ENCODE measurements at places on chromosomes 13 and 19. TPM values are rescaled to one million over a fixed set of nuclear protein-coding genes. Genes with fewer than 3 reads are reported as not detected.

DNA sequence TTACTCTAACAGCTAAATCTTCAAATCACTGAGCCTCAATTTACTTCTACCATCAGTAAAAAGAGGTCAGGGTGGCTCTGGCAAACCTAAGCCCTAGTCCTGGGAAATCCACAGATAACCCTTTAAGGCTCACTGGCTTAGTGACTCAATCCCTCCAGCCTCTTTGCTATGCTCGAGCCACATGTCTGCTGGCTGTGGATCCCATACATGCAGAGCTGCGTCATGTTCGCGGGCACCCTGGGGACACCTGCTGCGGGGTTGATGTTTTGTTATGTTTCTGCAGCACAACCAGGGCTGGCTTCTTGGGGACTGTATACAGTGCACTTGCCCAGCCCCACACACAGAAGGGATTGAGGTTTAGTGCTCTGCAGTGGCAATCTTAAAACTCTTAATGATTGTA lies 41.6 kb upstream of the C13orf42 start:
- DNase-seq, result no peak

DNA sequence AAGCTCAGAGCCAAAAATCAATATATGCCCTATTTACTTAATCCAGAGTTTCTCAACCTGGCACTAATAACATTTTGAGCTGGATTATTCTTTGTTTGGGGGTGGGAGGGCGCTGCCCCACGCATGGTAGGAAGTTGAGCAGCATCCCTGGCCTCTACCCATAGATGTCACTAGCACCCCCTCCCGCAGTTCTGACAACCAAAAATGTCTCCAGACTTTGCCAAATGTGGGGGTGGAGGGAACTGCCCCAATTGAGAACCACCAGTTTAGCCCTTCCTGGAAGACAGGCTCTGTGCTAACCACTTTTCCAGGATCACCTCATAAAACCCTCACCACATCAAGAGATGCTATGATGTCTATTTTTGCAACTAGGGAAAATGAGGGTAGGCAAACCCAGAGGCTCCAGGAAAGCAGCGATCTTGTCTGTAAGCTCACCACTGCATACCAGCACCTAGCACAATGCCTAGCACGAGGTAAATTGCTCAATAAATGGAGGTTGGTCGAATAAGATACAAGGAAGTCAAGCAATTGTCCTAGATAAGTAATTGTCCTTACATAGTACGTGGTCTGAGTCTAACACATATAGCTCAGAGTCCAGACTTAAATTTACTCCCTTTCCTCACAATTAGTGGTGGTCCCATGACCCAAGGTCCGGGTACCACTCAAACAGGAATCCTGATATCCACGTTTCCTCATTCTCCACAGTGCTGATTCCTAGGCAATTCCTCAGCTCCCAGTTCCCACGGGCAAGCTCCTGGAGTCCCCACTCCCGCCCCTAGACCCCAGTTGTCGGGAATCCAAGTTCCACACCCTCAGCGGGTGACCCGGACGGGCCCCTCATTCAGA lies 892 bp downstream of the TRIR start:
- peak; percentile 98 for DNase-seq

DNA sequence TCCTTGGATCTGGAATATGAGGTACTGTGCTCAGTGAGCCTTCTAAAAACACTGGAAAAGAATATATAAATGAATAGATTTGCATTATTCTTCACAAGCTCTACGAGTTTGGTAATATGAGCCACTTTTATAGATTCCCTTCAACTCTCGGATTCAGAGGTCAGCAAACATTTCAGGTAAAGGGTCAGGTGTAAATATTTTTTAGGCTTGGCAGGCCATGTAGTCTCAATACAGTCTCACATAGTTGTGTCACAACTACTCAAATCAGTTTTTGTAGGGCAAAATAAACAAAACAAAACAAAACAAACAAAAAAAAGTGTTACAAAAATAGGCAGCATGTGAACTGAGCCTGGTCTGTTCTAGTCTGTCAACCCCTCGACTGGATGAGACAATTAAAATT lies 57.4 kb downstream of the PSPC1 start:
- DNase-seq, result no peak

DNA sequence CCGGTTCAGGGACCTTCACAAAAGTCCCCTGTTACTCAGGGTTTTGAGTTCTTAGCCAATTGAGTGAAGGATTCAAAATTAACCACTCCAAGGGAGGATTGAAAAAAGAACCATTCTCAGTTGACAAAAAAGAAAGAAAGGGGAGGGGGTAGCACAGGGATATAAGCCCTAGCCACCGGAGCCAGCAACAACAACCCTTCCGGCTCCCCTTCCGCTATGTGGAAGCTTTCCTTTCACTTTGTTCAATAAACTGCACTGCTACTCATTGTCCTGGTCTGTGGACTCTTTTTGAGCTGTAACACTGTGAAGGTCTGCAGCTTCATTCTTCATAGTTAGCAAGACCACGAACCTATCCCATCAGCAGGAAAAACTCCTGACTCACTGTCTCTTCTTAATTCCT lies 1488.1 kb upstream of the PRR20A start:
- DNase-seq, result no peak

DNA sequence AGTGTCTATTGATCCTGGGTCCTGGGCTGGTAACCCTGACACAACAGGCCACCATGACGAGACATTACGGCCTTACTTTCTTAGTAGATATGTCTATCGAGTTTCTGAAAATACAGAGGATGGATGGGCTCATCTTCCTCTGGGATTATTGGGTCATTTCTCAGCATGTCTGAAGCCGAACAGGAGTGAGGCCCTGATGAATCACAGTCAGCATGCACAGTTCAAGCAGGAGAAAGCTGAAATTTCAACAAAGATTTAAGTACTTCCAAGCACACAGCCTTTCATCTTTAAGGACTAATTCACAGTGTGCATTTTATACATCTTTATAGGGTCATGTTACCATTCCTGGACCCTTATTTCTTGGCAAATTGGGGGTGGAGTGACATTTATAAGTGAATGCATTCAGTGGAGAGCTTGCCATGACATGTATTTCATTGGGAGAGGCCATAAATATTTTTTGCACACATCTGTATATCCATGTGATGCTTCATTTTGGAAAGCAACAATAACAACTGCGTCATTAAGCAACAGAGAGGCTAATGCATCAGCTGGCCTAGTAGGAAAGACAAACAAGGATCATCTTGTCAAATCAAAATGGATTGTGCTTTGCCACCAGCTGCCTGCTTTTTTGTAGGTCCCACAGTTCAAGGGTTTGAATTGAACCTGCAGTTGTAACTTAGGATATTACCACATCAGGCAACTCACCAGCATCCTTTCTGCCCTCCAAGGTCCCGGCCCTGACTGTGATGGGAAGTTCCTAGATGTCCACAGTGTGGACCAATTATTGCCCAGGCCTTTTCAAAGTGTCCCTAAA lies 143.5 kb downstream of the DNAJC15 start:
- no peak for DNase-seq

DNA sequence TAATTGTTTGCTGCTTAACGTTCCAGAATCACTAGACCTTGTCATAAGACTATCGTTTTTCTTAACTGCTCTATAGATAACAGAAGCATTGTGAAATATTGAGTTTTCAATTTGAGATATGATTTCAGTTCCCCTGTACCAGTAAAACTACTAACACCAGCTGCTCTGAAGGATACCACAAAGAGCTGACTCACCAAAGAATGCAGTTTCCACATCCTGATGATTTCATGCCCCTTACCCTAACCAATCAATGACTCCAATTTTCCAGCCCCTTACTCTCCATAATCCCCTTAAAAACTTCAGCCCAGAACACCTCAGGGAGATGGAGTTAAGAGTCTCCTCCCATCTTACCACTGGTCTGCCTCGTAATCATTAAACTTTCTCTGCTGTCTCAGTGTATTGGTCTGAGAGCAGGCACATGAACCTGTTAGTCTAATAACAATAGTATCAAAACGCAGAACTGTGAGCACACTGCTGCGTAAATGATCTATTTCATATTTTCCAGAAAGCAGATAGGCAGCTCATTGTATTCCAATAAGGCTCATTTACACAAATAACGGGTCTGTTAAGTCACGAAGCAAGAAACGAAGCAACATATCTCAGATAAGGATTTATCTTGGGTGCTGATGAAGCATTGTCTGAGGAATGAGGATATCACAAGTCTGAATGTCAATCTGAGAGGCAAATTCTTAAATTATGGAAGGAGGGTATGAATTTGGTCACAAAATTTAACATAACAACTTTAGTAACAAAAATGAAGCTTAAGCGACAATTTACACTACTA lies 14.1 kb upstream of the CCNA1 start:
- no peak for DNase-seq

Gene ADGRE3
- total RNA-seq, result not detected

GRCh38 chr19:51688671-51689571 lies 4.2 kb upstream of the SPACA6 start:
- DNase-seq, result peak; percentile 96

Gene ZNF471
- total RNA-seq, result 4.7 TPM

DNA sequence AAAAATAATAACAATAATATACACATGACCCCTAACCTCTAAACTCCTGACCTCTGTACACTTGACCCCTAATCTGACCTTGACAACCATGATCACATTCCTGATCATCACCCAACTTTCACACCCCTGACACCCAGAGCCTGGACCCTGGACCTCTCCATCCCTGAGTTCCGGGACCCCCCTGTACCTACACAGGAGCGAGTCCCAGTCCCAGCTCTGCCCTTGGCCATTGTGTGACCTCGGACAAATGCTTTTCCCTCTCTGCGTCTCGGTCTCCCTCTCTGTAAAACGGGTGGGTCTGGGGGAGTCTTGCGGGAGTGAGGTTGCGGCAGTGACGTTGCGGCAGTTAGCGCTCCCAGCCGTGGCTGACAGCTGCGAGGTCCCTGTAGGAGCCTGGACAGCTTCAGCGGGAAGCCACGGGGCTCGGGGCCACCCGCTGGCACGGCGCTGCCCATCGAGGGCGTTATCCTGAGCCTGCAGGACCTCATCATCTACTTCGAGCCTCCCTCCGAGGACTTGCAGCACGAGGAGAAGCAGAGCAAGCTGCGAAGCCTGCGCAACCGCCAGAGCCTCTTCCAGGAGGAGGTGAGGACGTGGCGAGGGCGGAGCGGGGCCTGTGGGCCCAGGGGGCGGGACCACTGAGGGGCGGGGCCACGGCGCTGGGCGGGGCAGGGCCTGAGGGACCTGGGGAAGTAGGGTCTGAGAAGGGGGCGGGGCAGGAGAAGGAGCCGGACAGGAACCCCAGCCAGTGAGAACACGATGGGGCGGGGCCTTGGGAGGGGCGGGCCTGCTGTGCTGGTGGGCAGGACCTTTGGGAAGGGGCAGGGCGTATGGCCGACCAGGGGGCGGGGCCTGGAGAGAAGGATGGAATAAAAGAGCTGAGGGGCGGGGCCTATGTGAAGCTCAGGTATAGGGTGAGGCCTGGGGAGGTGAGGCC lies 19.2 kb downstream of the RYR1 start:
- DNase-seq, result peak; percentile 65

Gene IRGC
- total RNA-seq, result not detected

DNA sequence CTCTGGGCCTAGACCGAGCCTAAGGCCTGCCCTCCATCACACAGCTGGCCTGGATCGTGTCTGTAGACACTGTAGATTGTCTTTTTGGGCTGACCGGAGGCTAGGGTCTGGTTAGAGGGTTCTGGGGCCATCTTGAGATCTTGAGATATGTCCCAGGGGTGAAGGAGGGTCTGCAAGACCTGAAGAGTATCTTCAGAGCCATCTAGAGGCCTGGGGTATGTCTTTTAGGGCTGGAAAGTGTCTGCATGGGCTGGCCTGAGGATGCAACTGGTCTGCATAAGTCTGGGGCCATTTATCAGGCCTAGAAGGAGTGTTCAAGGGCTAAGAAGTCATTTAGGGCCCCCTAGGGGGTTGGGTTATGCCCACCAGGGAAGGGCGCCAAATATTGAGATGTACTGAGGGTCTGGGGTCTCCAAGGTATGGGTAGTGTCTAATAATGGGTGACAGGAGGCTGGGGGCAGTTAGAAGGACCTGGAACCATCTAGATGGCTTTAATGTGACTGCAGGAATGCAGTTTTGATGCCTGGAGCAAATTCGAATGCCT lies 555 bp downstream of the SCAF1 start:
- DNase-seq, result no peak

- DNase-seq, result no peak
Observed at GRCh38 chr13:65914716-65915115, 1315.4 kb downstream of the PCDH9 start.

- no peak for DNase-seq
Observed at GRCh38 chr13:27296496-27296895, 25.9 kb downstream of the RASL11A start.

- DNase-seq, result no peak
Observed at GRCh38 chr19:9936326-9937000, at the start of gene OLFM2. OLFM2 (minus strand) TSS chr19:9936515; CDS start chr19:9936366, 149 bp downstream.

- DNase-seq, result peak; percentile 73
Observed at GRCh38 chr19:55311797-55312196, 13.3 kb downstream of the TMEM150B start.

DNA sequence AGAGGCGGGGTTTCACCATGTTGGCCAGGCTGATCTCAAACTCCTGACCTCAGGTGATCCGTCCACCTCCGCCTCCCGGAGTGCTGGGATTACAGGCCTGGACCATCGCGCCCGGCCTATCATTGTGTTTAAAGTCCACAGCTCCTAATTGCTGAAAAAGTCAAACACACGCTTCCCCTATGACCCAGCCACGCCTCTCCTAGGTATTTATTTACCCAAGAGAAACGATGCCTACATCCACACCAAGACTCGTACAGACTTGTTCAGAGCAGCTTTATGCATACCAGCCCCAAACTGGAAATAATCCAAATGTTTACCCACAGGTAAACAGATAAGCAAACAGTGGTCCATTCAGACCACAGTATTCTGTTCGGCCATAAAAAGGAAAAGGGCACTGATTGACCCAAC lies 15.1 kb downstream of the ZNRF4 start:
- DNase-seq, result no peak

Gene UPF3A
- total RNA-seq, result 28.9 TPM

DNA sequence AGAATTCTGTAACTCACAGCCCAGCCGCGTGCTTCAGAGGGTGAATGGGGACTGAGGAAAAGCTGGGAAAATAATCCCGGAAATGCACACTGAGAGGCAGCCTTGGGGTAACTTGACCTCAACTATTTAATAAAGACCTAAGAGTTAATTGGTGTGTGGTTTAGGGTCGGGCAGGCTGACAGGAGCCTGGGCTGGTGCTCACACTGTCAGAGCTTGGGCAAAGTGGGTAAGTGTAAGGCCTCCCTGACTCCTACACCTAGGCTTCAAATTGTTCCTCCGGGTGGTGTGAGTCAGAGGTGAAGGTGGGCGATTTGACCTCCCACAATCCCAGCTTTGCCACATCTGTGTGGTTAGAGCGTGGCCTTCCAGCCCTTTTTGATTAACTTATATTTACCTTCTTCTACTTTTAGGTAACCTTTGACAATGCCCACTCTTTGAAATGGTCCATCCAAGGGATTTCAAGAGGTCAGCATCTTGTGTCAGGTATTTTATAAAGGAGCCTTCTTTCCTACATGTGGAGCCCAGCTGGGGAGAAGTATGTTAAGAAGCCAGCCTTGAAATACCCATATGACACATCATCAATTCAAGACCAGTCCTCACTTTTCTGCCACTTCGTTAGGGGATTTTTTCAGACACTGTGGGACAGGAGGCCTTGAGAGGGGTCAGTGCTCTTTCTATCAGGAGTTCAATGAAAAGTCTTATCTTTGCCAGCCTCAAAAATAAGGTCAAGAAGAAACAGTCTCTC lies 114.2 kb downstream of the NUFIP1 start:
- DNase-seq, result no peak

Data from osteoblast (primary cell).